Activated gamma-delta T cell treated with anti-CD3 and anti-CD28 coated beads, Interleukin-2, amount 50 U/mL, for 16 hours (primary cell): ENCODE measurements at places on chromosomes 6 and 20.

DNA sequence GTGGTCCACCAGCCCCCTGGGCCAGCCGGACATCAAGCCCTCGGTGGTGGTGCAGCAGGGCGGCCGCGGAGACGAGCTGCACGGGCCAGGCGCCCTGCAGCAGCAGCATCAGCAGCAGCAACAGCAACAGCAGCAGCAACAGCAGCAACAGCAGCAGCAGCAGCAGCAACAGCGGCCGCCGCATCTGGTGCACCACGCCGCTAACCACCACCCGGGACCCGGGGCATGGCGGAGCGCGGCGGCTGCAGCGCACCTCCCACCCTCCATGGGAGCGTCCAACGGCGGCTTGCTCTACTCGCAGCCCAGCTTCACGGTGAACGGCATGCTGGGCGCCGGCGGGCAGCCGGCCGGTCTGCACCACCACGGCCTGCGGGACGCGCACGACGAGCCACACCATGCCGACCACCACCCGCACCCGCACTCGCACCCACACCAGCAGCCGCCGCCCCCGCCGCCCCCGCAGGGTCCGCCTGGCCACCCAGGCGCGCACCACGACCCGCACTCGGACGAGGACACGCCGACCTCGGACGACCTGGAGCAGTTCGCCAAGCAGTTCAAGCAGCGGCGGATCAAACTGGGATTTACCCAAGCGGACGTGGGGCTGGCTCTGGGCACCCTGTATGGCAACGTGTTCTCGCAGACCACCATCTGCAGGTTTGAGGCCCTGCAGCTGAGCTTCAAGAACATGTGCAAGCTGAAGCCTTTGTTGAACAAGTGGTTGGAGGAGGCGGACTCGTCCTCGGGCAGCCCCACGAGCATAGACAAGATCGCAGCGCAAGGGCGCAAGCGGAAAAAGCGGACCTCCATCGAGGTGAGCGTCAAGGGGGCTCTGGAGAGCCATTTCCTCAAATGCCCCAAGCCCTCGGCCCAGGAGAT is 1.0 kb downstream of the POU3F2 start:
- DNase-seq, result no peak

DNA sequence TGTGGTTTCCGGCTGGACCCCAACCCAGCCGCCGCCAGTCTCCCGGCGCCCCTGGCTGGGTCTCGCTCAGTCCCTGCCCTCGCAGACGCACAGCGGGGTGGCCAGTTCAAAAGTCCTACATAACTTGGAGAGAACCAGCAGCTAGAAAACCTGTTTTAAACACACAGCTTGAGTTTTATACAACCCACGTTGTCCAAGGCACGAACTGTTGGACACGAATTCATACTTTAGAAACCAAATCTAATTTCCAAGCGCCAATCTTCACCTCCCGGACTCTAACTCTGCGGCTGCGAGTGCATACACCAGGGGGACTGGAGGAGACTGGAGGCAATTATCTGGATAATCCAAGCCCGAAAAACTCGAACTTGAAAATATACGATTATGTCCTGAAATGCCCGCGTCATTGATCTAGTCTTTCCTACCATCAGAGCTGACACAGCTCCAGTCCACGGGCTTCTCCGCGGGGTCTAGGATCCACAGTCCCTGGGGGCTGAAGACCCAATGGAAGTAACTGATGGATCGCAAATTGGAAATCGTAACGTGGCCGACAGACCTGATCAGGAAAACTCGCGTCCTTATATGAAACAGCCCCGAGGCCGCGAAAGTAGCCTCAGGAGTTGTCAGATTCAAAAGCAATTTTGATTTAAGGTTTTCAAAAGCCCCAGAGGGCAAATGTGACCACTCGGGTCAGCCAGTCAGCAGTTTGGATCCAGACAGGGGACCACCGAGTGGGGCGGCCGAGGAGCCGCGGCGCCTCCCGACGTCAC is 843 bp upstream of the HEY2 start:
- DNase-seq, result no peak

DNA sequence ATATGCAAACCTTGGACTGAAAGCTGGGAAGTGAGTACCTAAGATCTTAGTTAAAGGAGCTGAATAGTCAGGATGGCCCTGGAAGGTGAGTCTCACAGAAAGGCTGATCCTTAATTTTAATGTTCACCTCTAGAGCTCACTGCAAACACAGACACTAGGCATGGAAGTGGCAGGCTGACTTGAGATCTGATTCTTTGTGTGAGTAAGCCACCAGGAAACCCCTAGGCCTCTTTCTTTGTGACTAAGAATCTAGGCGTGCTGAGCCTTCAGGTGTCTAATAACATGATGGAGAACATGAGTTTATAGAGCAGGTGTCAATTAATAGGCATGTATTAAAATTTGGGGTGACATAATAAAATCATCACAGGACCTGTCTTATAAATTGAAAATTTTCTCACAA is 642.2 kb downstream of the EYS start:
- DNase-seq, result no peak

DNA sequence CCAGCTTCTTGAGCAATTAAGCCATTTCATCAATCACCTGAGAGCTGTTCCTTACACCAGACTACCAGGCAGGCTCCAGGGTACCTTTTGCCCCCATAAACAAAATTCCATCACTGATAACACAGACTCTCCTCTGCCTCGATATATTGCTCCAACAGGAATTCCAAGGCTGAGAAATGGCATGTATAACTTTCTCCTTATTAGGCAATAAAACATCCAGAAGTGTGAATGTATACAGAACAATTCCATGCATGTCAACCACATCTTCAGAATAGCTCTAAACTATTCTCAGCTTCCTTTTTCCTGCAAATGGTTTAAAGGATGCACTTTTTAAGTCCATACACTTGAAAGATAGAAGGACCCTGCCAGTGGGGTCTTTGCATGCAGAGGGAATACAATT is 73.8 kb downstream of the EDN3 start:
- DNase-seq, result no peak

DNA sequence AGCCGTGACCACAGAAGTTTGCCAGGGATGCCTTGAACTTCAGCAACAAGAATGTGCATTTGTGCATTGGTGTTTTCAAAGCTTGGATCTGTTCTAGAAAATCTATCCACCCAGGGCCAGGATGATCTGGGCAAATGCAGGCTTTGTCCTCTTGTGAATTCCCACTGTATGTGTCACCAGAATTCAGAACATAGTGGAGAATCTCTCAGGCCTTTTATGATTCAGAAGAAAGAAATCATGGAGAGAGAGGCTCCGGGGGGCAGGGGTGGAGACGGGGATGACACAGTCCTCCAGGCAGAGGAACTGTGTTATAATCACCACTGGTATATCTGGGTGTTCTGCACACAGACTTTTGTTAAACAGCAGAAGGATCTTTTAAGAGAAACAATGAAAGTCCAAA is 304.1 kb downstream of the CDH4 start:
- DNase-seq, result no peak

GRCh38 chr20:14375416-14375985 is 38.1 kb upstream of the FLRT3 start:
- DNase-seq, result no peak

DNA sequence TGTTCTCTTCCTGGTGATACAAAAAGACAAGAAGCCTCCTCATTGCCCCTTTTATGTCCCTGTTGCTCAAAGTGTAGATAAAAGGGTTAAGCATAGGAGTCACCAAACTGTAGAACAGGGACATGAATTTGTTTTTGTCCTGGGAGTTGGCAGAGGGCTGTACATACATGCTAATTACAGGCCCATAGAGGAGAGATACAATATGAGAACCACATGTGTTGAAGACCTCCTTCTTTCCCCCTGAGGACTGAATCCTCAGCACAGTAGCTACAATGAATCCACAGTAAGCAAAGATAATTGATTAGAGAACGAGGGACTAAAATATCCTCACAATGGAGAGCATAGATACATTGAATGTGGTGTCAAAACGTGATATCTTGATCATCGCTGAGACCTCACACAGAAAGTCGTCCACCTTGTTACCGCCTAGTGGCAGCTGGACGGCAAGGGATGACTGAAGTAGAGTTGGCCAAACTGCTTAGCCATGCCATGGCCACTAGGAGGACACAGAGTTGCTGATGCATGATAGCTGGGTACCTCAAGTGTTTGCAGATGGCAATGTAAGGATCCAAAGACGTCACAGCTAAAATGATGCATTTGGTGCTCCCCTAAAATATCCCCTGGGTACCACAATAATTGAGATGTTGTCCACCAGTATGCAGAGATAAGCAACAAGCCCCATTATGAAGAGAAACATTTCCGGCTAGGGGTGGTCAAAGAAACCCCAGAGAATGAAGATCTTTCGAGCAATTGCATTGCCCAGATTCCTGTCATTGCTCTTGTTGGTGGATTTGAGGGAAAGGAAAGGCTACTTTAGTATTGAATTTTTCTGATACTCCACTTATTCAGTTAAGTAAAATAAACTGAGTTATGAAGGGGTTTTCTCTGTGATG is 15.0 kb downstream of the OR2B3 start:
- no peak for DNase-seq

DNA sequence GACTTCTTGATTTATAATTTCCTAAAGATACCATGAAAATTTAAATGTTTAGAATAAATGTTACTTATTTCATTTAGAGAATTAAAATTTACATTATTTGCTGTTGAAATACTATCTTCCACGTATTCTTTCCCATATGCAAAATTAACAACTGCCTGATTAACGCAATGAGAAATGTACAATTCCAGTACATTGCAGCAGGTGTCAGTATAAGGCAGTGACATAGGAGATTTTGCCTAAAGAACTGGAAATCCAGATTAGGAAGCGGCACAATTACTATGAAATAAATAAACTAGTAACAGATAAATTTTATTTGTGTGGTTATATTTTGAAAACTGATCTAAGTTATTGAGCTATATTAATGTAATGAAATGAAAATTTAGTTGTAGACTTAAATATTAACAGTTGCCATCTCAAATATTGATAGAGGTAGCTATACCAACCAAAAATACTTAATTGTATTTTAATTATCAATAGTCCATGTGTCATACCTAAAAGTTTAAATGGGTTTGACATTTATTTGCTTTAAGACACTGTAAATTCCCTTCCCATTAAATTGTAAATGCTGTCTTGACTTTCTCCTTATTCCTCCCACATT is 300.2 kb downstream of the UTRN start:
- DNase-seq, result no peak

DNA sequence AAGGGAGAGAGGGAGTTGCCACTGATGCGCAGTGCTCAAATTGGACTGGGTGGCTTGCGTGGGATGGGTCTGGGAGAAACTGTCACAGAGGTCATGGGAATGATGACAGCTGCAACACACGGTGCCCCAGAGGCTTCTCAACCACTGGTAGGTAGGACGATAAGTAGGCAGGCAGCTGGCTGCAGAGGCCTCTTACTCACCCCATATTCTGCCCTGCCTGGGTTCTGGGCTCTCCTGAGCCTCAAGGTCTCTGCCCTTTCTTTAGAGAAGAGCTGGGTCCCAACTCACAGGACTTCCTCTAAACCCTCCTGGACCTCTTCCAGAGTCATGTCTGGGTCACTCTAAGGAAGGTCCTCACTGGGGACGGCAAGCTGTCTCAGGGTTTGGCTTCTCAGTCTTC is 37.2 kb upstream of the RNF24 start:
- DNase-seq, result no peak

- no peak for DNase-seq
These were observed 75.9 kb upstream of the SYNJ2 start for GRCh38 chr6:157905590-157906342.

DNA sequence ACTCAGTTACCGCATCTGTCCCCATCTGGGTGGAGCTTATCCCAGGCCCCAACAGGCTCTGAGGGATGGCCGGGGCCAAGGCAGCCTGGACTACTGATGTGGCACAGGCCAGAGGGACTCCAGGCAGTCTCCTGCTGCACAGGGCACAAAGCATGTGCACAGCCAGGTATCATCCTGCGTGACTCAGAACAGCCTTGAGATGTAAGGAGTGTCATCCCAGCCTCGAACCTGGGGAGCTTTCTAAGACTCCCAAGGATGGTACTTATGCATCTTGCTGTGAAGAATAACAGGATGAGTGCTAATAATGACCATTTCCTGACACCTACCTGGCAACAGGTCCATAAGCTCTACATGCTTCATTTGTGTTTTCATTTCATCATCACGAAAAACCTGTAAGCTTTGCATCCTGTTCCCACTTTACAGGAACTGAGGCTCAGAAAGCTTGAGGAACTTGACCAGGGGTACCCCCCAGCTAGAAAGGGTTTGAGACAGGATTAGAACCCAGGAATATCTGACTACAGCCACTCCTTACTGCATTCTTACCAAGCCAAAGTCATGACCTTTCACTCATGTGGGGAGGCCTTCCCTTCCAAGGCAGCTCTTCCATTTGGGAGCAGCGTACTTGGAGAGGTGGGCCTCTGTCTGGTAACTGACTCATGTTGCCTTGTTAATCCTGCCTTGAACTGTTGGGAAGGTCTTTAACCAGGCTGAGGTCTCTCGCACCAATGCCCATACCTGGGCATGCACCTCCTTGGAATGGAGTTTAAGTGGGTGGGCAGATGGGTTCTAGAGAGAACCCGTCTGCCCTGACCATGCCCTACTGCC is 1.9 kb downstream of the TRIB3 start:
- no peak for DNase-seq

DNA sequence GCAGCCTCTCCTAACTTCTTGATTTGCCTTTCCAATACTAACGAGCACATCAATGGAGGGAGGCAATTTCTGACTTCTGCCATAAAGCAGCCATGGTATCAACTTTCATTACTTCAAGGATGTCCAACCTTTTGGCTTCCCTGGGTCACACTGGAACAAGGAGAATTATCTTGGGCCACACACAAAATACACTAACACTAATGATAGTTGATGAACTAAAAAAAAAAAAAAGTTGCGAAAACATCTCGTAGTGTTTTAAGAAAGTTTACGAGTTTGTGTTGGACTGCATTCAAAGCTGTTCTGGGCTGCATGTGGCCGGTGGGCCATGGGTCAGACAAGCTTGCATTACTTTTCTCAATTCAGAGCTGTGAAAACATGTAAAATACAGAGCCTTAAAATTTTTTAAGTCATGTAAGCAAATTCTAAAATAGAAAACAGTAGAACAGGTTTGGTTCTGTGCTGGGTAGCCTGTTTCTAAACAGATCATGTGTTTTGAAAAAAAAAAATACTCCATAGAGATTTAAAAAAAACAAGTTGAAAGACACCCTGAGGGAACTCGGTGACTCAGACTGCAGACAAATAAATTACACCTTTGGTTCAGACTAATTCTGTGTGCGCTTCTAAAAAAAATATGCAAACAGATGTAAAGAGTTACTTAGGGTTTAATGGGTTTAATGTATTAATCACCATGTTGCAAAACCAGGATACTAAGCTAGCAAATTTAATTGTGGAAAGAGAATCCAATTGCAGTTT is 43.6 kb upstream of the SLC22A23 start:
- DNase-seq, result no peak
